Hindlimb muscle (tissue), 1 donor: ENCODE measurements at places on chromosomes 6 and 20. TPM values are rescaled to one million over a fixed set of nuclear protein-coding genes. Genes with fewer than 3 reads are reported as not detected.

- peak; percentile 62 for DNase-seq
Measured at GRCh38 chr6:89412071-89413005, at the start of gene RRAGD. RRAGD (minus strand) TSS chr6:89412273; CDS start chr6:89411993, 280 bp downstream.

DNA sequence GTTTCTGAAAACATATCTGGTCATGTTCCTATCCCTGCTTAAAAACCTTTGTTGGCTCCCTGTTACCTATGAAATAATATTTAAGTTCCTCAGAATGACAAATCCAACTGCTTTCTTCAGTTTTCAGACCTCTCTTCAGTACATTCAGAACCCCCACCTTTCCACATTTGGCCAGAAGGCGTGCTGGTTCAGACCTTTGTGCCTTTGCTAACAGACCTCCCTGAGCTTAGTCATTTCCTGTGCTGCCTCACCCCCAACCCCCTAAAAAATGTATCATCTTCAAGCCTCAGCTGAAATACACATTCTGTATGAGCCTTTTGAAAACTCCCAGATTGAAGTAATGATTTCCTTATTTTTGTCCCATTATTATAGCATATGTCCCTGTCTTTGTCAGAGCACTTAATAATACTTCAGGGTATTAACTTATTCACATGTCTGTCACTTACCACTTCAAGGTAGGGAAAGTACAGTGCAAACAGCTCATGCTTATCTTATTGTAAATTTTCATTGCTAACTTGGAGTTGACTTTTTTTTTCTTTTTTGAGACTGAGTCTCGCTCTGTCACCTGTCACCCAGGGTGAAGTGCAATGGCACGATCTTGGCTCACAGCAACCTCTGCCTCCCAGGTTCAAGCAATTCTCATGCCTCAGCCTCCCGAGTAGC is 19.7 kb downstream of the FAM217A start:
- DNase-seq: no peak

GRCh38 chr20:57660922-57661745 is 40.9 kb upstream of the ZBP1 start:
- DNase-seq: no peak

GRCh38 chr20:15336536-15336935 is 999.1 kb upstream of the FLRT3 start:
- no peak for DNase-seq

- DNase-seq: peak; percentile 19
Measured at GRCh38 chr6:42507901-42508300, 55.9 kb upstream of the UBR2 start.

DNA sequence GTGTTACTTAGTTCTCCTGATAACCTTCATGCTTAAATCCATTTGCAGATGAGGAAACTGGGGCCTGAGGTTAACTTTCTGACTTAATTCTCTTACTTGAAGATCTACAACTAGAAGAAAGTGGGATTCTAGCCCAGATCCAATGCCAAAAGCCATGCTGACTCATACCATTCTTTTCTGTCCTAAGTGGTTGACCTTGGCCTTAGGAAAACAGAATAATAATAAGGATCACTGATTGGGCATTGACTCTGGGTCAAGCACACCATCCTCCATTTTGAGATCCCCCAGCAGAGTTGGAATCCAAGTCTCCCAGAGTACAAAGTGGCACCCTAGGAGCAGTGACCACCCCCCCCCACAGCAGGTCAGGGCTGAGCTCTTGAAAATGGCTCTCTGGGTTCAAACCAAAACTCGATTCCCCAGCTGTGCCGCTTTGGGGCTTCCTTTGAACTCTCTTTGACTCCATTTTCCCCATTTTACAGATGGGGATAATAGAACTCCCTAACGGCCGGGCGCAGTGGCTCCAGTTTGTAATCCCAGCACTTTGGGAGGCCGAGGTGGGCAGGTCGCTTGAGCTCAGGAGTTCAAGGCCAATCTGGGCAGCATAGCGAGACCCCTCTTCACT is 12.8 kb upstream of the ZNF217 start:
- no peak for DNase-seq

DNA sequence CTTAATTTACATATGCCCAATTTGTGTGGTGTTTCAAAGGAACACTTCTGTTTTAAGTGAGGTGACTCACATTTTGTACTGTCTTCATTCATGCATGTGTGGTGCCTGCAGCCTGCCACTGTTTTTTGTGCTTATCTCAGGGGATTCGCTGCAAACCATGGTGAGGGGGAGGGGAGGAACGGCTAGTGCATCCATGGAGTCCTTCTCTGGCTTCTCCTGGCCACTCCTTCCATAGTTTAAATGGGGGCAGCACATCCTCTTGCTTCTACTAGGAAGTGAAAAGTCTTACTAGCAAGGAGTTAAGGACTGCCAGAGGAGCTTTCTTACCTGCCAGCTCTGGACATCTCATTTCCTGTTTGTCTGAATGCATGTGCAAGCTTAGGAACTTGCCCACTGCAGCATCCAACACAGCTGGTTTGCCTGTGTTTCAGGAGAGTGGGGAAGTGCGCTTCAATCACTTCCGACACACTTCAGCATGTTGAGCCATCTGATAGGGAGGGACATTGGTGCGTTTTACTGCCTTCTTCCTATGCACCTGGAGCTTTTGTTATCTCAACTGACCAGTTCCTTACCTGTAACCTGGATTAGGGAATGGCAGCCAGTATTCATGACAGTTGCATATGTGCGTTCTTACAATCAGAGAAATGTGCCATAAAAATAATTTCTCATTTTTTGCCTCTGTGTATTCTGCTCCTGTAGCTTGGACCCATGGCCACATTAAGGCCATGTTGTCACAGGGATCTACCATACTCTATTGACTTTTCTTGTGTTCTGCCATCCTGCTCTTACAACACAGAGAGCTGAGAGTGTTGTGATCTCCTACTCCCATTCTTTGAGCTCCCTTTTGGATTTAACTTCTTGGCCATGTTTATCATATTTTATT is 211.3 kb downstream of the ARID1B start:
- peak; percentile 8 for DNase-seq

- peak; percentile 73 for DNase-seq
Measured at GRCh38 chr20:36153736-36154699, 522 bp upstream of the EPB41L1 start.

DNA sequence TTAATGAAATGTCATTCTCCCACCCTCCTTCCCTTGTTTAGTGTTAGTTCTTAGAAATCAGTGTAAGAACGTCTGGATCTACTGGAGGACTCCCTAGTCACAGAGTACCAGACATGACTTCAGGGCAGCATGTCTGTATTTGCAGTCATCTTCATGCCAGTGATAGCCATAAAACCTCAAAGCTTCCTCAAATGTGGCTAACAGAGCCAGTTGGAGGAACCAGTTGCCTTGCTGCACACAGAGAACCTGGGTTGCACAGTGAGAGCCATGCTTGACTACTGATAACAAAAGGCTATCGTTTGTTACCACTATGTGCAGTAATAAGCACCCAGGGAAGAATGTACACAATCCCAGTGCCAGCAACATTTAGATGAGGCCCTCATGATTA is 20.1 kb downstream of the NT5E start:
- no peak for DNase-seq

DNA sequence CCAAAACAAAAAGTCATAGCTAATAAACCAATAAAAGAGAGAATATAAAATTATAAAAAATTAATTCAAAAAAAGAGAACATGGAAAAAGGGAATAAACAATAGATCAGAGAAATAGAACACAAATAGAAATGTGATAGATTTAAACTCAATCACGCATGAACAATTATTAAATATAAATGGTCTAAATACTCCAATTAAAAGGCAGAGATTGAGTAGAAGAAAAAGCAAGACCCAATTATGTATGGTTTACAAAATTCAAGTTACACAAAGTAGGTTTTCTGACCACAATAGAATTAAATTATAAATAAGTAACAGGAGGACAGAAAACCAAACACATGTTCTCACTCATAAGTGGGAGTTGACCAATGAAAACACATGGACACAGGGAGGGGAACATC is 36.4 kb upstream of the MAN1A1 start:
- DNase-seq: no peak

GRCh38 chr6:138253731-138254130 is 35.4 kb upstream of the PBOV1 start:
- DNase-seq: no peak

DNA sequence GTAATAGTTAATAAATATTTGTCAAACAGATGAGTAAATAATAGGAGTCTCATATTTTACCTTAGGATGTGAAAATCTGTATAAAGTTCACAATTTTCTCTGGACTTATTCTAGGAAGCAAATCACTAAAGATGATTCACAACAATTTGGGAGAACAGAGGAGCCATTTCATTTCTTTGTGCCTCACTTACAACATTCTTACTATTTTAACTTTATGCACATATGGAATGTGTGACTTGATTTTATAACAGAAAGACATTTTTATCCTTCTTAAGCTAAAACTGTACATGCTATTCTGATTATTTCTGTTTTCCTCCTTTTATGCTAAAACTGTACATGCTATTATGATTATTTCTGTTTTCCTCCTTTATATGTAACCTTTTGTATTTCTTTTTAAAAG is 83.3 kb downstream of the FUT9 start:
- no peak for DNase-seq

EBF4 gene
- 6.9 TPM for polyA plus RNA-seq

UBD gene
- polyA plus RNA-seq: 0.25 TPM

BTBD3 gene
- polyA plus RNA-seq: 38.6 TPM

PNPLA1 gene
- polyA plus RNA-seq: 0.27 TPM

ZSCAN16 gene
- 4.0 TPM for polyA plus RNA-seq

SLC17A3 gene
- polyA plus RNA-seq: not detected

RAMACL gene
- polyA plus RNA-seq: 0.46 TPM

CLIC5 gene
- 16.5 TPM for polyA plus RNA-seq

OR12D3 gene
- not detected for polyA plus RNA-seq

MYO6 gene
- 6.4 TPM for polyA plus RNA-seq
